ENCODE measurements at places on chromosomes 13 and 19.

- no peak for DNase-seq
These were observed 42.0 kb upstream of the NFIC start for GRCh38 chr19:3324405-3324856.

DNA sequence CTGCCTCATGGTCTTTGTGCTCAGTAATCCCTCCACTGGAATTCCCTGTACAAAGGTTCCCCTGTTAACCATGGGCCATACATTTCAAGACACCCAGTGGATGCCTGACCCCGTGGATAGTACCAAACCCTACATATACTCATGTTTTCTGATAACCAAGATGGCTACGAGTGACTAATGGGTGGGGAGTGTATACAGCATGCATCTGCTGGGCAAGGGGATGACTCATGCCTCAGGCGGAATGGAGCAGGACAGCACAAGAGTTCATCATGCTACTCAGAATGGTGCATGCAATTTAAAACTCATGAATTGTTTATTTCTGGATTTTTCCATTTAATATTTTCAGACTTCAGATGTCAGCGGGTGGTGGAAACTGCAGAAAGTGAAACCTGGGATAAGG is 13.3 kb upstream of the FGF9 start:
- no peak for DNase-seq

DNA sequence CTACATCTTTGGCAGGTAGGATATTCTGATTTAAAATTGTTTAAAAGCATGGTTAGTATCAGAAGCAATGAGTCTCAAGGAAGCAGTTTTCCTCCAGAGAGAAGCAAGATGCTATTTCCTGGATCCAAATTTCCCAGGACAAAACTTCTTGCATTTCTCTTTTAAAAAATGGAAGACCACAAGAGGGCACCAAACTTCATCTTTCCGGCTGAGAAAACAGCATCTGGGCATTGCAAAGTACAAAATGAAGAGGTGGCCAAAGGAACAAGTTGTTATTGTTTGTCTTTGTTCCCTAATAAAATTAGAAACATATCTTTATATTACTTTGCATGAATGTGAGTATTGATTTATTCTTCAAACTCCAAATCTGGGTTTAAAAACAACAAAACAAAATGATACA is 60.0 kb upstream of the LRCH1 start:
- DNase-seq: no peak

DNA sequence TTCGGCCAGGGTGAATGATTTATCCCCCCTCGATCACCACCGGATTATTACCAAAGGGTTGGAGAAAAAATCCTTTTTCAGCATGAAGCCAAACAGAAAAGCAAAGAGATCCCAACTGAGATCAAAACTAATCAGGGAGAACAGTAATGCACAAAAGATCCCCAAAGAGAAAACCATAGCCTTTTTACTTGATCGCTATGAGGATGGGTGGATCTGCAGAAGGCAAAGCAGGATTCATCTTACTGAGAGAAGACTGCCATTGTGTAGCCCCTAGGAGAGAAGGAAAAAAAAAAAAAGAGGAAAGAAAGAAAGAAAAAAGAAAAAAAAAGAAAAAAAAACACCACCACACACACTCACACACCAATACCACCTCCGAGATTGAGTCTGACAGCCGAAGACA is at the start of gene FGF14:
Gene FGF14, minus strand, starts transcription at position 283 of the 400 bp plus-strand sequence.
- DNase-seq: no peak

- no peak for DNase-seq
These were observed 2.7 kb downstream of the TBC1D4 start for GRCh38 chr13:75479102-75479740.

- no peak for DNase-seq
These were observed 180.6 kb upstream of the MIR17HG start for GRCh38 chr13:91166714-91167511.

DNA sequence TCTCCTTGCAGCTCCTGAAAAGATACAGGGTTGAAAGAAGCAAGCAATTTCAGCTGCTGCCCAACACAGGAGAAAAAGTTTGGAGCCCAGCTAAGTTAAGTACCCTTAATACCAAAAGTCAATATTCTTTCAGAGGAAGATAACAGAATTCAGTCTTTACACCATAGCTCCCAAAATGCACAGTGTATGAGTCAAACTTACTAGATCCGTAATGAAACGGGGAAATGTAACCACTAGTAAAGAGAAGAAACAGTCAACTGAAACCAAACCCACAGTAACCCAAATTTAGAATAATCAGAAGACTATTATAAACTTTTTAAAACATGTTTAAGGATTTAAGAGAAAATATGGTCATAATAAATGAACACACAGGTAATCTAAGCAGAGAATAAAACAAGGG is 45.2 kb downstream of the SUCLA2 start:
- no peak for DNase-seq

DNA sequence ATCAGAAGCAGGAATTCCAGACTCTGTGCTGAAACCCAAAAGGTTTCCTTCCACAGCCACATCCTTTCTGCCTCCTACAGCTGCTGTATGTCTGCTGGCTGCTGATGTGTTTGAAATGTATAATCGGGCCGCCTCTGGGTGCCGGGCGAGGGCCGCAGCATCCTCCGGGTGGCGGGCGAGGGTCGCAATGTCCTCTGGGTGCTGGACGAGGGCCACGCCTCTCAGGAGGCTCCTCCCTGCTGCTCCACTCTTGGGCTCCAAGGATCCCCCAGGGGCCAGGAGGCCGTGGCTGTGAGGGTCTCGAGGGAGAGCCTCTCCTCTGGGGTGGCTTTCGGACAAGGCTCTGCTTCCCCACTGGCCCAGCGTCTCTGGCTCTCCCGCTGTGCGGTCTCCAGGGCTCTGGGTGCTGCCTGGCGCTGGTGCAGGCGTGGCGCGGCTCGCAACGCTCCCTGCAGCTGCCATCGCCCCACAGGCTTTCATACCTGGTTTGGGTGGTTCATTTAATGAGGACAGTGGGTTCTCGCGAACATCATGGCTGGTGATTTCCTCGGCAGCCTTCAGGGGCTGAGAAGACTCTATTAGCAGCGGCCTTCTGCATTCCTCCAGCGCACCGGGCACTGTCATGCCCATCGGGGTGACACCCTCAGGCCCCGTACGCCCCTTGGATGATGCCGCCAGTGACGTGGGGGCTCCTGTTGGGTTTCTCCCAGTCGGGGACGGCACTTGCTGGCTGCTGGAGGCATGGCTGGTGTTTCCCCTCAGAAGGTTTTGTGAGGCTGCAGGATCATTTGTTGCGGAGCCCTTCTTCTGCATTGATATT is 41.8 kb upstream of the GRTP1 start:
- DNase-seq: no peak

DNA sequence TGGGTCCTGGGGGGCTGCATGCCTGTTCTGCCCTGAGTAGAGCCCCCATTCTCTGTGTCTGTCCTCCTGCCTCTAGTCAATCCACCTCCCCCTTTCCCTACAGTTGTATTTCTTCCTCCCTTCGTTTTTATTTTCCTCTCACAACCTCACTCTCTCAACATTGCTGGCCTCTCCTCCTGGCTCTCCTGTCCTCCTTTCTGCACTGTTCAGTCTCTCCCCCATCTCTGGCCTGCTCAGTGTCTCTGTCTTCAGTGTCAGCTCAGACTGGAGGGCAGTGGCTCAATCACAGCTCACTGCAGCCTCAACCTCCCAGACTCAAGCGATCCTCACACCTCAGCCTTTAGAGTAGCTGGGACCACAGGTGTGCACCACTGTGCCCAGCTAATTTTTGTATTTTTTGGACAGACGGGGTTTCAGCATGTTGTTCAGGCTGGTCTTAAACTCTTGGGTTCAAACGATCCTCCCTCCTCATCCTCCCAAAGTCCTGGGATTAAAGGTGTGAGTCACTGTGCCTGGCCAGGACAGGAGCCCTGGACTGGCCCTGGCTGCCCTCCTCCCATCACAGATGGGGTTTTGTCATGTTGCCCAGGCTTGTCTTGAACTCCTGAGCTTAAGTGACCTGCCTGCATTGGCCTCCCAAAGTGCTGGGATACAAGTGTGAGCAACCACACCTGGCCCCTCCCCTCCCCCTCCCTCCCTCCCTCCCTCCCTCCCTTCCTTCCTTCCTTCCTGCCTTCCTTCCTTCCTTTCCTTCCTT is 32.0 kb upstream of the IGFL1 start:
- DNase-seq: no peak

- DNase-seq: no peak
These were observed 3.8 kb upstream of the GARIN5A start for GRCh38 chr19:50480281-50481111.

GRCh38 chr13:47299304-47299703 is 402.5 kb upstream of the HTR2A start:
- no peak for DNase-seq

DNA sequence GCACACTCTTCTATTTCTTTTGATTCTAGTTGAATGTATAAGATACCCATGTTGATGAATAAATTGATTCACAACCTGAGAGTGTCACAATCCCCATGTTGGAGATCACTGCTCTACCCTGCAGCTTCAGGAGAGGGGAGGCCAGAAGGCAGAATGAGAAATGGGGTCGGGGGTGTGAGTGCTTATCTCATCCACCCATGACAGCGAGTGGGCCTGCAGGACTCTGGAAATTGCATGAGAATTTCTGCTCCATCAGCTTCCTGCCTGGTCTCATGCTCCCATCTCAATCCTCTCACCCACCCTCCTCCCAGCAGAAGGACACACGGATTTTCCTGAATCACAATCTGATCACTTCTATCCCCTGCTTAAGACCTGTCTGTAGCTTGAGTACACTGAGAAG is 22.9 kb upstream of the IGFL1 start:
- no peak for DNase-seq

- no peak for DNase-seq
These were observed 718.0 kb downstream of the DACH1 start for GRCh38 chr13:71149046-71149445.

DNA sequence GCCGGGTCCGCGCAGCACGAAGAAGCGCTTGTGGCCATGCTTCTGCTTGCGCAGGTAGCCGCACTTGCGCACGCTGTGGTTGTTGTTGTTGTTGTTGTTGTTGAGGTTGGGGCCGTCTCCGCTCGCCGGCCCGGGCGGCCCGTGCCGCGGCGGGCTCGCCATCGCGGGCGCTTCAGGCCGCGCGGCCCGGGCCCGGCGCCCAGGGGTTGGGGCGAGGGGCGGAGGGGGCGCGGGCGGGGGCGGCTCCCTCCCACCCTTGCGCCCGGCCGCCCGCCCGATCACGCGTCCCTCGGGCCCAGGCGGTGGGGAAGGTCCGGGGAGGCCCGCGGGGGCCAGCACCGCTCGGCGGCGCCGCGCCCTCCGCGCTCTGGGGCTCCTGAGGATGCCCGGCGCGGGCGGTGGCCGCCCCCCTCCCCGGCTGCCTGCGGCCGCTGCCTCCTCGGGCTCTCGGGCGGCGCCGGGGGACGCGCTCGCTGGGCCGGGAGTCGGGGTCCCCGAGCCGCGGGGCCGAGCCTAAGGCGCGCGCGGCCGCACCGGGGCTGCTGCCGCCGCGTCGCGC is 412 bp downstream of the IRS2 start:
- no peak for DNase-seq

GRCh38 chr13:47251771-47252170 is 354.9 kb upstream of the HTR2A start:
- DNase-seq: no peak

GRCh38 chr19:42421101-42421500 is 6.1 kb downstream of the LIPE start:
- DNase-seq: no peak

DNA sequence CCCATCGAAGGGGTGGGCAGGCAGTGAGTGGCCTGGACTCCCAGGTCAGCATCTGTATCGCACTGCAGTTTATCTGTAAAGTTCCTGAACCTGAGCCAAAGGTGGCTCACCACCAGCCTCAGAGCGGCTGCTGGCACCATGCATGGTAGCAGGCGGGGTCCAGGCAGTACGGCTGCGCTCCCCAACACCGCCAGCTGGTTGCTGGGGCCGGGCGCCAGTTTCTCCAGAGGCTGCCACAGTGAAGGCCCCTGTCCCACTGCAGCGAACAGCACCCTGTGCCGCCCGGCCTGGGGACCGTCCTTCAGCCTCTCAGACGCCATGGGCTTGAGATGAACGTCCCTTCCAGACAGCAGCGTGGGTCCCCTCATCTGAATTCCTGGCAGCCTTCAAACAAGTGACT is 109.8 kb downstream of the KDM4B start:
- DNase-seq: no peak

DNA sequence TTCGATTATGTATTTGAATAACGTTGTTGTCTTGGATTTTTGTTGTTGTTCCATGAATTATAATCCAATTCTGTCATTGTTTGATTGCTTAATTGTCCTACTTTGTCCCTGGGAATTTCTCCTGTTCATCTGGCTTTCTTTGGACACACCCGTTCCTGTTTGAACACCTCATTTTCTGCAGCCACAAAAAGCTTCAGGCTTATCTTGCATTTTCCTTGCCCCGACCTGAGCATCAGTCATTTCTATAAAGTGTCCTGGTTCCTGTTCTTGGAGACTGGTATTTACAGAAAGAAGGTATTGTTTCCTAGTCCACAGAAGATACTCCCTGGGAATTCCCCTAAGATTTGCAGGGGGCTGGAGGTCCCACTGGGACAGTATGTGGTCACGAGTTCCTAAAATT is 731.8 kb upstream of the ARGLU1 start:
- no peak for DNase-seq

- no peak for DNase-seq
These were observed 639.0 kb upstream of the KLHL1 start for GRCh38 chr13:70747262-70747661.

GRCh38 chr13:27667946-27668345 is 46.3 kb downstream of the POLR1D start:
- no peak for DNase-seq

GRCh38 chr13:41361491-41361890 is 50.4 kb downstream of the NAA16 start:
- DNase-seq: no peak

DNA sequence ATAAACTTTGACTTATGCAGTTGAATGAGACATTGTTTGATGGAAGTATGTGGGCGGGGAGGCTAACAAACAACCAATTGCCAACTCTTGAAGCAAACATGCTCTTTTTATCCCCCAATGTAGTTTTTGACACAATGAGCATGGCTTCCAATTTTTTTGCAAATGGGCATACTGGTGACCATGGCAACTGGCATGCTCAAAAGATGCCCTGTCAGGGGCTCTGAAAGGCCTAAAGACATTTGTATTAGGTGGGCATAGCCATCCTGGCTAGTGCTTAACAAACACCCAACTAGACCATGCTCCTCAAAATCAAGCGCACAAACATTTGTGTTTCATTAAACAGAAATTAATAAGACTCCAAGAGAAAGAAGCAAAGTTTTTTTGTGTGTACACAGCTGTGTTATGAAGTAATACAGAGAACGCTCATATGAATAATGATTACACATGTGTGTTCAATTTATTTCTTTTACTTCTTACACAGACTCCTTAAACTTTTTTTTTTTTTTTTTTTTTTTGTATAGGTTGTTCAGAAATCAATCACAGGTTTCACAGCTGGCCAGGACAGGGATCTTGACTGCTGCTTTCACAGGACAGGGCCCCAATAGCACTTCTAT is 95.6 kb downstream of the DLEU7 start:
- no peak for DNase-seq

- DNase-seq: no peak
These were observed 213.4 kb downstream of the ENOX1 start for GRCh38 chr13:43573361-43573740.

GRCh38 chr13:20566468-20566897 is 474 bp upstream of the IFT88 start:
- DNase-seq: no peak

All from GOT3 (cell line).